ENCODE measurements at places on chromosomes 12 and 14. TPM values are rescaled to one million over a fixed set of nuclear protein-coding genes. Genes with fewer than 3 reads are reported as not detected.

DPF3 gene
- 17.7 TPM for total RNA-seq

DEPDC4 gene
- total RNA-seq = not detected

PLEKHD1 gene
- total RNA-seq = 0.10 TPM

RERGL gene
- 0.98 TPM for total RNA-seq

IL22 gene
- total RNA-seq = not detected

TSHR gene
- total RNA-seq = not detected

CLEC1B gene
- not detected for total RNA-seq

OR6C2 gene
- not detected for total RNA-seq

EIF2S3B gene
- total RNA-seq = not detected

AMN1 gene
- total RNA-seq = 18.4 TPM

INSM2 gene
- total RNA-seq = not detected

IFNG gene
- not detected for total RNA-seq

SLC8A3 gene
- 14.1 TPM for total RNA-seq

MCRS1 gene
- 28.7 TPM for total RNA-seq

COA8 gene
- total RNA-seq = 79.2 TPM

OTOGL gene
- not detected for total RNA-seq

A2ML1 gene
- not detected for total RNA-seq

NAB2 gene
- 4.8 TPM for total RNA-seq

C1RL gene
- total RNA-seq = 18.7 TPM

KITLG gene
- total RNA-seq = 5.1 TPM

GDF3 gene
- total RNA-seq = not detected

RTN1 gene
- 1.9 TPM for total RNA-seq

SLC10A1 gene
- 0.22 TPM for total RNA-seq

LRTM2 gene
- not detected for total RNA-seq

LRRIQ1 gene
- total RNA-seq = not detected

UBC gene
- total RNA-seq = 3,173 TPM

TRHDE gene
- 1.0 TPM for total RNA-seq

All from gastrocnemius medialis (tissue), 4 donors.